ENCODE measurements at places on chromosomes 13 and 19.

DNA sequence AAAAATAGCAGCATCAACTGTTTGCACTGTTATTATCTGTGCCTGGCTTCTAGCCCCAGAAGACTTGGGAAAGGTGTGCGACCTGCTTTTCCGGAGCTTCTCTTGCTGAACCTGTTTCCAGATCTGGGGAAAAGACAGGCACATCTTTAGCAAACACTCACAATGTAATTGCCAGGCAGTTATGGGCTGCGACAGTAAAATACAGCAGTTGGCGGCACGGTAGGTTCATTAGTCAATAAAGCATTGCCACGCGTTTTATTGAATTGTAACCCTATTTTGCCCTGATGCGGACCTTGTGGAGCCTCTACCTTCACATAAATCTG is 223.7 kb upstream of the TSHZ3 start:
- no peak for DNase-seq

DNA sequence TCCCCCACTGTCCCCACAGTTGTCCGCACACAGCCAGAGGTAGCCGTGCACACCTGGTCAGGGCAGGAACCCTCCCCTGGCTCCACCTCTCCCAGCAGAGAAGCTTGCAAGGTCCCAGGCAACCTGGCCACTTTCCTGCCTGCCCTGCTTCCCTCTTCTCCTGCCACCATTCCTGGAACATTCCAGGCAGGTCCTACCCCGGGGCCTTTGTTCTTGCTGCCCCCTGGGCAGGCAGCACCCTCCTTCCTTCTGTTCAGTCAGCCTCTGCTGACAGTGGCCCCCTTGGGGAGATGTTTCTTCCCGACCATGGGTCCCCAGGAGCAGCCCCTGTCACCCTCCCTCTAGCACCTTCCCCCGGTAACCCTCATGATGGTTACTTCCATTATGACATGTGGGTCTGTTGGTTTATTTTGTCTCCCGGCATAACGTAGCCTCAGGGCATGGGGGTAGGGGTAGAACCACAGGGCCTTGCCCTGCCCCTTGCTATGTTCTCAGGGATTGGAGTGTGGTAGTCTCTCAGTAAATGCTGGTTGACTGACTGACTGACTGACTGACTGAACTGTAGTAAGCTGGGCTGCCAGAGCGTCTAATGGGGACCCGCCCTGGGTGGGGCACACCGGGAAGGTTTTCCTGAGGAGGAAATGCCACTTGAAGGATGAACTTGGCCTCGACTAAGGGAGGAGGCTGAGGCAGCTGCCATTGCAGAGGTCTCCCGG is 10.8 kb downstream of the PAK4 start:
- no peak for DNase-seq

GRCh38 chr19:39052846-39053245 is 20.5 kb upstream of the FBXO27 start:
- no peak for DNase-seq

GRCh38 chr19:51698296-51698695 is 5.2 kb downstream of the SPACA6 start:
- no peak for DNase-seq

DNA sequence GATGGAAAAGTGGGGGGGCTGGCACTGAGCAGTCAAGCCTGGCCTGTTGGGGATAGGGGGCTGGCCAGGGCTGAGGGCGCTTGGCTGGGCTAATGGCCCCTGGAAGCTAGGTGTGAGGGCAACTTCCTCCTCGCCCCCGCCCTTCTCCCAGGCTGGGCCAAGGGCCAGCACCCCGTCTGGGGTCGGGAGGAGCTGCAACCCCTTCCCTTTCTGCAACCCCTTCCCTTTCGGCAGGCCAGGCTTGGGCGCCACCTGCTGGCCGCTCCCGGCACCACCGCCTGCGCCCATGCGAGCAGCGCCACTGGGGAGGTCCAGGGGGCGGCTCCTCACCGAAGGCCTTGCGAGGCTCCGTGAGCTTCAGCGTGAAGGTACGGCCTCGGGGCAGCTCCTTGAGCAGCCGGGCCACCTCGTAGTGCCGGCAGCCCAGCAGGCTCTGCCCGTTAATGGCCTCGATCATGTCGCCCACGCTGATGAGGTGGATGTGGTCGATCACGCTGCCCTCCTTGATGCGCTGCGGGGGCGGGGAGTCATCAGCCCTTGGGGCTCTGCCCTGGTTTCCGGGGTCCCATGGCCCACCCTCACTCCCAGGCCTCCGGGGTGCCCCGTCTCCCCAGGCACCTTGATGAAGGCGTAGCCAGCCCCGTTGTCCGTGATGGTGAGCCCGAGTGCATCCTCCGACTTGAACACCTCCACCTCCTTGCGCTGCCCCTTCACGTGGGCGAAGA is 5.0 kb upstream of the PTGER1 start:
- no peak for DNase-seq

DNA sequence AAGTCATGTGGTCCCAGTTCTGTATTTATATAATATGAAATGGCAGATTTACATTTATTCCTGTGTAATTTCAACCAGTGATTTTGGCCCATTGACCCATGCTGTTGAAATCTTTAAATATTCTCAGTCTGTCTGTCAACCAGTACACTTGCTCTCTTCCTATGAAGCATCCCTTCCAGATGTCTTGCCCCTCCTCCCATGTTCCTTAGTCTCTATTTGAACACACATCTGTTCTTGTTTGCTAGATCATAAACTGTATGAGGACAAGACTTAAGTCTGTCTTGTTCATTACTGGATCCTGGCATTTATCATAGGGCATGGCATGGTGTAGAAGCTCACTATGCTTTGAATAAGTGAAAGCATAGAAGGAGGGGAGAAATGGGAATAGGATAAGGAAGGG is 34.9 kb downstream of the STARD13 start:
- no peak for DNase-seq

- DNase-seq: no peak
These were observed 31.9 kb upstream of the LILRA2 start for GRCh38 chr19:54541712-54542111.

DNA sequence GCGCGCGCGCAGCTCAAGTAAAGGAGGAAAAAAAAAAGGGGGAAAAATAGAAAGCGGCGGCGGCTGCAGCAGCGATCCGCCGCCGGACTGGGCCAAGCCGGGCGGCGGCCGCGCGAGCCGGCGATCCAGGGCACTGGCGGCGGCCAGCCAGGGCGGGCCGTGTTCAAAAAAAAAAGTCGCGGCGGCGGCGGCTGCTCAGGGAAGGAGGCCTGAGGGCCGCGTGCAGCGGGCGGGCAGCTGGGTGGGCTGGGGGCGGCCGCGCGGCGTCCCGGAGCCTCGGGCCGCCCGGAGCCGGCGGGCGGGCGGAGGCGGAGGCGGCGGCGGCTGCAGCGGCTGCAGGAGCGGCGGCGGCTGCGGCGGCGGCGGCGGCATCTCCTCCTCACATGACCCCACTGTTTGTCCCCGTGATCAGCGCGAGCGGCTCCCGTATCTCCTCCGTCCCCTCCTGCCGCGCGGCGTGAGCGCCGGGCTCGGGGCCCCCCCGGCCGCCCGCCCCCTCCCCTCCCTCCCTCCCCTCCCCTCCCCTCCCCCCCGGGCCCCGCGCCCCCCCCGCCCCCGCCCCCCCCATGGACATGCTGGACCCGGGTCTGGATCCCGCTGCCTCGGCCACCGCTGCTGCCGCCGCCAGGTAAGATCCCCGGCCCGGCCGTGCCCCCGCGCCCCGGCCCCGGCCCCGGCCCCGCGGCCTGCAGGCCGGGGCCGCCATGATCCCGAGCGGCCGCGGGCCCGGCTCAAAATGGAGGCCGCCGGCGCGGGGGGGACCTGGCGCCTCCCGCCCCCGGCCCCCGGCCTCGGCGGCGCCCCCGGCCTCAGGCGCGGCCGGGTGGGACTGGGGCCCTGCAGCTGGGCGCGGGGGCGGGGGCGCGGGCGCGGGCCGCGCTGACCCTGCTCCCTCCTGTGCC is at the start of gene USF2:
Gene USF2, plus strand, starts transcription at position 427 of the 902 bp plus-strand sequence. Its CDS starts 140 bp downstream, at position 567.
- DNase-seq: no peak

DNA sequence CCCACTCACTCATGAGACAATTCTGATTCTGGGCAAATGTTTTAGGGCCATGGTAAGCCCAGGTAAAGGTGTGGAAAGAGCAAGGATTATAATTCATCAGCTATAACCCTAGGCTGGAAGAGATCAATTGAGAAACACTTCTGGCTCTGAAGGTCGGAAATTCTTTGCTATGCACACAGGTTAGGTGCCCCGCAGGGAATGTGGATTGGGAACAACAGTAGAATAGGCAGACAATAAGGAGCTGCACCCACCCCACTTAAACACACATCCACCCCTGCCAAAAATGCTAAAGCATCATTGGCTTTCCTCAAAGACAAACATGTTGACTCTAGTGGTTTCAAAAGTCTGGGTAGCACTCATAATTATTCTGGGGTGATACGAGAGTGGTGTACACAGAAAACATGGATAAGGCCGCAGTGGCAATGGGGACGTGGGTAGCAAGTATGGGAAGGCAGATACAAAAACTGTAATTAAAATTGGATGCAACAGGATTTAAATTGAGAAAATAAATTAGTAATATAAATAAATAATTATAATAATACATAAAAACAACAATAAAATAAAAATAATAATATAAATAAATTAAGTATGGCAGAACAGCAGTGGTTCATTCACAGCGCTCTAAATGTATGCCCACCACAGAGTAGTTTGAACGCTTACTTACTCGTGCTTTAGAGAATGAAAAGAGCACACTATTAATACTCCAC is 8.6 kb downstream of the EFNB2 start:
- DNase-seq: no peak

DNA sequence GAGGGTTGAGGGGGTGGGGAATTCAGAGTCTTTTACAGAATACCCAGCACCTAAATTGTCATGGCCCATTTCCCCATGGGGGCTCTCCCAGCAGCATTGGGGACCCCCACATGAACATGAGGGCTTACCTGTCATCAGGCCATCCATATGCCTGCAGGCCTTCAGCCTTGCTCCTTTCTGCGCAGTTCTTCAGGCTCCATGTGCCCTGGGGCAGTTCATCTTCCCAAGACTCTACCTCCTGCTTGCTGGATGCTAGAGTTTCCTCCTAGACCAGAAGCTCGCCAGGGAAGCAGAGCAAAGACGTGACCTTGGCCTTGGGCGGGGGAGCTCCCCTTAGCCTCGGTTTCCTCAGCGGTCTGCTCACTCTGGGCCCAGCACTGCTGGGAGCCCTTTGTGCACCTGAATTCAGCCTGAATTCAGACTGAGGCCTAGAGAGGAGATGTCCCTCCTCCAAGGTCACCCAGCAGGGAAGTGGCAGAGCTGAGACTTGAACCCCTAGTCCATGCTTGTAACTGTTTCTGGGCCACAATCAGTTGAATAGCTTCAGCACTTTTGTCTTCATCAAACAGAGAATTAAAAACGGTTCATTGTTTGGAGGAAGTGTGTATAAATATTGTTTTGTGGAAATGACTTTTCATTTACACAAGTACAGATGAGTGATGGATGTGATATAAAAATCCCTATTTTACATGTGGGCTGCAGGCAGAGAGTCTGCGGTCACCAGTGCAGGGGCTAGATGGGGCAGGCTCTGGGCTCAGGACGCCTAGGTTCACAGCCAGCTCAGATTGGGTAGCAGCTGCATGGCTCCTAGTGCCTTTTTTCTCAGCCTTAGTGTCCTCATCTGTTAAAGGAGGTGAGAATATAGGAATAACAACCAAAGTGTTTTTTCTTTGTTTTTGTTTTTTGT is 9.5 kb downstream of the PPP5C start:
- DNase-seq: no peak

DNA sequence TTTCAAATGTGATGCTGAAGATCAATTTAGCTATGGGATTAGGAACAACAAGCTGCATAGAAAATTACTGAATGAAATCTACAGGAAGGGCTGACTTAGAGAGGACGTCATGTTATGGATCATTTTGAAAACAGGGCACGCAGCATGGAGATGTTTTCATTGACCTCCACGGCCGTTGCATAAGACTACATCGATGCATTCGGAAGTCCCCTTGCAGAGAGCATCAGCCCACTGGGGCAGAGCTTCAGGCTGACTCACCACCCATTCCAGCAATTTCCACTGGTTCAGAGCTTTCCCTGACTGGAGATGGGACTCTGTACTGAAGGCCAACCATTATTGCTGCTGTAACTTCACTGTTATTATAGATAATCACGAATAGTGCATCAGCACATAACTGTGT is 305.3 kb downstream of the IRS2 start:
- peak; percentile 62 for DNase-seq

Measured in brain pericyte (primary cell).